Colonic mucosa (tissue), 4 donors: ENCODE measurements at places on chromosomes 11 and 22.
A peak's percentile ranks its signal among the peaks of the same experiment; 100 is the strongest.

- no peak overlapping the region for H3K27ac ChIP-seq
- H3K27me3 ChIP-seq = no peaks in the 10 kb centered on the region
- DNase-seq = peak; percentile 50
- H3K36me3 ChIP-seq = peaks cover 27% of the 10 kb centered on the region
- peaks cover 3% of the 10 kb centered on the region for H3K4me1 ChIP-seq
Measured at GRCh38 chr22:24067587-24068376, 56.7 kb downstream of the CABIN1 start.

DNA sequence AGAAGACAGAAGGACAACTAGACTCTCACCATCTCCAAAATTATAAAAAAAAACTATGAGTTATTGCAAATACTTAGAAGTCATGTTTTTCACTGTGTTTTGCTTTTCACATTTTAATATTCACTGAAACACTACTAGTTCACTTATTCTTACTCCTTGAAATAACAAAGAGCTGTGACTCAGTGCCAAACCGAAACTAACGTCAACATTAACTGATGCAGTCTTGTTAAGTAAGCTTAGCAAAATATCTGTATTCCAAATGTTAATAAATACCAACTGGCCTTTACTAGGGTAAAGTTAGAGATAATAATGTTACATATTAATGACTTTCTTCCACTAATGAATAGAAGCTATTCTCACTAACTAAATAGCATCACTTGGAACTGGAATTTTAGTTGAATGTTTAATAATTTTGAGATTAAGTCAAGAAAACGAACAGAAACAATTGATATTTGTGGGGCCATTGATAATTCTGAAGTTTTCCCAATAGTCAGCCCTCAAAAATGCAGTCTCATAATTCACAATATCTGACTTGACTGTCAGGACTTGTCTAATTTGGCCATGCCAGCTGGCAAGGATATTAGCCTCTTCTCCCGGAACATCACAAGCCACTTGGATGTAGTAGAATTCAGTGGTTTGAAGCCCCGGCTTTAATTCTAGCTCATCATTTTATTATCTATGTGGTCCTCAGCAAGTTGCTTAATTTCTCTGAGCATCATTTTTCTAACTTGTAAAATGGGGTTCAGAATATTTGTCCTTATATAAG, 230.1 kb upstream of the DDI1 start:
- no peaks in the 10 kb centered on the region for H3K4me1 ChIP-seq
- no peaks in the 10 kb centered on the region for H3K36me3 ChIP-seq
- no peak overlapping the region for H3K27ac ChIP-seq
- no peaks in the 10 kb centered on the region for H3K27me3 ChIP-seq
- DNase-seq = no peak

DNA sequence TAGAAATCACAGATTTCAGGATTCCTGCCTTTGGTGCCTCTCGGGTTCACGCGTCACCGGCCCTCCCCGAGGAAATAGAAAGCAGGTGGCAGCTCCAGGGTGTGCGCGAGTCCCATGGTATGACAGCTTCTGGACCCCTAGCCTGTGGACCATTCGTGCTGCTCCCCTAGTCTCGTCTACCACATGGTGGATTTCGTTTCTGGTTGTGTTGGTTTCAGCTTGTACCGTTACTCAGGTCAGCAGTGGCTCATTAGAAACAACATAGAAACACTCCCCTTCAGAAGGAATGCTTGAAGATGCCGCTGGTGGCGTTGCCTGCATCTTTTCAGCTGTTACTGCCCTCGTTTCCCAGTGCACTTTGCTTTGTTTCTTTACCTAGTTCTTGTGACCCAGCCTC, 700 bp downstream of the TTC17 start:
- H3K4me3 ChIP-seq = peak overlapping the region; percentile 88
- no peaks in the 10 kb centered on the region for H3K4me1 ChIP-seq
- no peak for DNase-seq
- H3K27me3 ChIP-seq = no peaks in the 10 kb centered on the region

DNA sequence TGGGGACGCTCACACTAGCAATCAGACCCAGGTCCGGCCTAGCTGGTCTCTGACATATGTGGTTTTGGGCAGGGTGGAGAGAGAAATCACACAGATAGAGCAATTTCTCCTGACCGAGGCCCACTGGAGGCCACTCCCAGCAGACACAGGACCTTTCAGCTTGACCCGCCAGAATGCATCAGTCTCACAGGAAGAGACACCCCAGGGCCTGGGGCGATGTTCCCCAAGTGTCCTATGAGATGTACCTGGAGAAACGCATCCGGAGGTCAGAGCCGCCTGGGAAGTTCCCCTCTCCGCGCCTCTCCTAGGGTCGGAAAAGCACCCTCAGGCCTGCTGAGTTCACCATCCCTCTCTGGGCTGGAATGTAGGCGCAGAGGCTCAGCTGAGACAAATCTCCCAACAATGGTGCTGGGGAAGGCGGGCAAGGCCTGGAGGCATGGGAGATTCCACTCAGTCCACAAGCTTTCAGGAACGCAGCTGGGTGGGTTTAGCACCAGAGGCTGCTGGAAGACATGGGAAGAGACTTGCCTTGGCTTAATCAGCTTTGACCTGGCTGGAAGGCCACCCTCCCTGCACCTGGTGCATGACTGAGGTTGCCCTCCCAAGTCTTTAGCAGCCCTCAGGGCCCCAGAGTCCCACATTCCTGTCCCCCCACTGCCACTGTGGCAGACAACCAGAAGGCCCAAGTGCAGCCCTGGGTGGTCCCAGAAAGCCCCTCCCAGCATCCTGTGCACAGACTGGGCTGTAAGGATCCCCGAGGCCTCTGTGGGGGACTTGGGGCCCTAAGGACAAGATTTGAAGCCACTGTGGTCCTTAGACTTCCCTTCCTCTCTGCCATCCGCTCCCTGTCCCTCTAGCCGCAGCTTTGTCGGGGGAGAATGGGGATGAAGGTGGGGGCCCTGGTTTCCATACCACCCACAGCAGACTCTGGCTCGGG, 57.5 kb downstream of the RTL6 start:
- H3K36me3 ChIP-seq = no peaks in the 10 kb centered on the region
- no peak for DNase-seq
- H3K4me3 ChIP-seq = no peak overlapping the region
- no peak overlapping the region for H3K27ac ChIP-seq

DNA sequence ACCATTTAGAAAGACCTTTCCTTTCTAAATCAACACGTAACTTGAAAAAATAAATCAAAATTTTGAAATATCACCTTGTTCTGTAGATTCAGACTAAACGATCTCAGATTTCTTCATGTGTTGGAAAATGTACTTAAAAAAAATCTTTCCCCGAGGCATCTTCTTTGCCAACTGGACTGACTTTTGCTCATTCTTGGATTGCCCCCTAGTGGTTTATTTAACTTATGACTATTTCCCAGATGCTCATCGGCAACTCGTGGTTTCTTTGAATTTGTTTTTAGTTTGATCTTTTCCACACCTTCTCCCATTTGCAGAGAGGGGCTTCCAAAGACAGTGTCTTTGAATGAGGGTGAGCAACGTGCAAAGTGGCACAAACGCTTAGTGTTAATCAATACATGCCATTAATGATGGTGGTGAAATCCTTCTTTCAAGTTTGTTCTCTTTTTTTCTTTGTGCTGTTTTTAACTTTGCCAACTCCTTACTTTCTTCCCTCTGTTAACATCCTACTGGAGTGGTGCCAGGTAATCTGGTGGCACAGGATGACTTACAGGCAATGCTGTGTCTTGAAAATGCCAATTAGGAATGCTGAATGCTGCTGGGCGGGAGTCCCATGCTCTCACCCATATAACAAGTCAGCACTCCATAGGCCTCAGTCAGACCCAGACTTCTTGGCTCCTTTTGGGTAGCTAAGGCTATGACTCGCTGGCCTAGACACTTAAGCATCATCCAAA, 18.3 kb downstream of the PRSS23 start:
- no peak overlapping the region for H3K27ac ChIP-seq
- H3K27me3 ChIP-seq = no peaks in the 10 kb centered on the region
- no peaks in the 10 kb centered on the region for H3K4me1 ChIP-seq
- H3K4me3 ChIP-seq = no peak overlapping the region

GRCh38 chr11:18171377-18172000, 1.1 kb upstream of the MRGPRX4 start:
- H3K4me1 ChIP-seq = no peaks in the 10 kb centered on the region
- H3K27me3 ChIP-seq = no peaks in the 10 kb centered on the region
- no peak overlapping the region for H3K27ac ChIP-seq
- H3K4me3 ChIP-seq = no peak overlapping the region

- peak overlapping the region; percentile 29 for H3K27ac ChIP-seq
- no peaks in the 10 kb centered on the region for H3K27me3 ChIP-seq
- DNase-seq = no peak
Measured at GRCh38 chr22:35399114-35399677, 744 bp upstream of the MCM5 start.
